ENCODE measurements at places on chromosomes 4 and X.

- no peak for DNase-seq
Observed at GRCh38 chr4:70667740-70668535, 1.6 kb upstream of the JCHAIN start.

DNA sequence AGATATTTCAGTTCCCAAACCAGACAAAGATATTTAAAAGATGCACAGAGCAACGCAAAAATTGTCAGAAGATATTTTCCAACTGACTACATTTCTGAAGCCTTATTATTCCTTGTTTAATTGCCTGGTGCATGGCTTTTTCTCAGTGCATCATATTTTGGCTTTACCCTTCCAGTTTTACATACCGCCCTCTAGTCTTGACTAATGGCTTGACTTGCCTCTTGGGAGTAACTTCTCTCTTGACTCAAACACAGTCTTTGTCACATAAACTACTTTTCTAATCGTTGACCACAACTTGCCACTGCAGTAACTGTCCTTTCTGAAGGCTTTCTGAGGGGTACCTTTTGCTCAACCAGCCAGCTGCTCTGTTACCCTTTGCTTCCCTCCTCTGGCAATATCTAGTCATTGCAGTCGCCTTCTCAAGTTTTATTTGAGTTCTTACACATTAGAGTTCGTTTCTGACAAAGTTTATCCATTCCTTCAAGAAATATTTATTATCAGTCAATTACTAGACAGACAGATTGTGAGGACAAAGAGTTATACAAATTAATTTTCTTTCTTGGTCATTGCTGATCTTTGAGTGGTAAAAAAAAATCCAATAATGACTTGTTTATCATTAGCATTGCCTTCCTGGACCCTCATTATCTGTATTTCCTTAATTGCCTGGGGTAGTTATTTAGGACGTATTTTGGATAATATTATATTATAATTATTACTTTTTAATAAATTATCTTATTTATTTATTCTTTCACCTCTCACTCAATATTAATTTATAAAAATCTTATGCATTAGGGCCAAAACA is 506.9 kb upstream of the PCDH10 start:
- DNase-seq, result no peak

DNA sequence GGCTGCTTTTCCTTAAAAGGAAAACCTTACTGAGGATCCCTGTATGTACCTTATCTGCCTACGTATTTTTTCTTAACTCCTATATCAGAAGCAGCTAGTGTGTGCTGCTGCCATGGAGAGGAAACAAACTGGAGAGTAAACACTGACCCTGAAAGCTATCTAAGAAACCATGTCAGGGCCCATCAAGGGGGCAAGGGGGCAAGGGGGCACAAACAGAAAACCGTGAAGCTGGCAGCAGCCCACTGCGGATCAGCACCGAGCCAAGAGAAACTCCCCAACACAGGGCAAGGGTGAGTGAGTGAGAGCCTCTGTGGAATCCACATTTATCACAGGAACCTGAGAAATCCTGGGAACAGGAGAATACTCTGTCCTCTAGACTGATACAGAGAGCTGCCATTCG is 1204.2 kb downstream of the PCDH18 start:
- DNase-seq, result no peak

DNA sequence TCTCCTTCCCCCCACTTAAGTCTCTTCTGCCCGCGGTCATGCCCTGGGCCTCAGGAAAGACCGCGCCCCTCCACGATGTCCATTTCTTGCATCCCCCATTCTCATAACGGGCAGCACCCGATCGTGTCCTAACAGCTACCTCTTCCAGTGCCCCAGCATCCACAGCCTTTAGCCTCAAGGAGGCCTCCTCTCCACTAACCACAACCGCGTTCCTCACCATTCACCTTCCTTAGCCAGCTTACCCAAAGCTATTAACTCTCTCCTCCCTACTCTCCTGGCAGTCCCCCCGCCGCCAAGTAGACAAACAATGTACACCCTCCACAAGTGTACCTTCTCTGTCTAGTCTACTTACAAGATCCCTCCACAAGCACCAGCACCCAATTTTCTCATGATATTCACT is 58.6 kb upstream of the PAGE5 start:
- no peak for DNase-seq

- no peak for DNase-seq
Observed at GRCh38 chr4:125389713-125390112, 75.0 kb downstream of the FAT4 start.

- DNase-seq, result no peak
Observed at GRCh38 chr4:167196344-167197012, 37.8 kb downstream of the SPOCK3 start.
